PC-3 (cell line): ENCODE measurements at places on chromosomes 7 and 10. TPM values are rescaled to one million over a fixed set of nuclear protein-coding genes. Genes with fewer than 3 reads are reported as not detected.

GRCh38 chr7:110804501-110804900, 286.4 kb upstream of the LRRN3 start:
- H3K27ac ChIP-seq = no peak overlapping the region
- H3K36me3 ChIP-seq = no peaks in the 10 kb centered on the region
- no peaks in the 10 kb centered on the region for H3K4me1 ChIP-seq
- no peak for DNase-seq
- H3K4me3 ChIP-seq = no peak overlapping the region

DNA sequence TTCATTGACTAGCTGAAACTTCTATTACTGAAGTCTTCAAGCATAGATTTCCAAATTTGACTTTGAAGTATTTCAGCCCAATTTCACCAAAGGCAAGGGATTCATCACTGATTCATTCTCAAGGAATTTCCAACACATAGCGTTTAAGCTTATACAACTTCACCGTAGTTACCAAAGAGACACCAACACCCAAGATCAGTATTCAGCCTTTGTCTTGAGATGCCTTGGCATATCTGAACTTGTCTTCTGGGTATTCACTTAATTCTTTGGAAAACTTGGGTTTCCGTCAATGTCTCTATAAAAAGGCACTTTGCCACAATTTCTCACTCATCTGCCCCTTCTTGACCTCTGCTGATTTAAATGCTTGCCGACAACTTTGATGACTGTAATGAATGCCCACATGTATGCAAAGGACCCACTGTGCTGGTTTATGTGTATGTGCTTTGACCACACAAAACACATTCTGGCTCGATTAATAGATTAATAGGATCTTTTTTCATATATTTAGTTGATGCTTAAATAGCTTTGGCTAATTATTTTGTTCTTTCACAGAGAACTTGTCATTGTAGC, 49.6 kb downstream of the TES start:
- H3K27me3 ChIP-seq = no peaks in the 10 kb centered on the region
- H3K4me1 ChIP-seq = peaks cover 18% of the 10 kb centered on the region
- DNase-seq = peak; percentile 85
- H3K4me3 ChIP-seq = no peak overlapping the region
- peak overlapping the region; percentile 34 for H3K27ac ChIP-seq

DNA sequence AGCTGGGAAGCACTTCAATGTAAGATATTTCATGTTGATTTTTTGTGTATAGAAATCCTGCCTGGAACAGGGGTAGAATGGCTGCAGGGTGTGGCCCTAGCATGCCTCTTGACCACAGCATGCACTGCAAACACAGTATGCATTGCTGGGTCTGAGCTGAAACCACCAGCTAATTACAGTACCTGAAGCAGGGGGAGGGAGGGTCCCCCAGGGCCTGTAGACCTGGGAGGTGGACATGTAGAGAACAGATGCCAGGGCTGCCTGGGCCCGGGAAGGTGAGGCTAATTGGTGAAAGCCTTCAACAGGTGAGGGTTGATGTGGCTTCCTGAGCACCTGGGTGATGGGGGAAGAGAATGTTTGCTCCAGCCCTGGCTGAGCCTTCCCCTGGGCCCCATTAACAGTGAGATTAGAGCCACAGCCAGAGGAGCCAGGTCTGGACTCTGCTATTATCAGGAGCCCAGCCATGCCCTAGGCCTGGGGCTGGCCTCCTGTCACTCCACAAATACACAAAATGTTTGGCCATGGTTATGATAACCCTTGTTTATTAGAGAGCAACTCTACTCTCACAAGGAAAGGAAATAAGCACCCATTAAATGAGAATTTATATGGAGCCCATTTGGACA, 83.3 kb downstream of the PLXNA4 start:
- no peak for DNase-seq
- H3K4me1 ChIP-seq = peaks cover 3% of the 10 kb centered on the region; the same call in 1 of the 2 replicates
- no peak overlapping the region for H3K4me3 ChIP-seq
- H3K36me3 ChIP-seq = no peaks in the 10 kb centered on the region
- no peaks in the 10 kb centered on the region for H3K27me3 ChIP-seq

DNA sequence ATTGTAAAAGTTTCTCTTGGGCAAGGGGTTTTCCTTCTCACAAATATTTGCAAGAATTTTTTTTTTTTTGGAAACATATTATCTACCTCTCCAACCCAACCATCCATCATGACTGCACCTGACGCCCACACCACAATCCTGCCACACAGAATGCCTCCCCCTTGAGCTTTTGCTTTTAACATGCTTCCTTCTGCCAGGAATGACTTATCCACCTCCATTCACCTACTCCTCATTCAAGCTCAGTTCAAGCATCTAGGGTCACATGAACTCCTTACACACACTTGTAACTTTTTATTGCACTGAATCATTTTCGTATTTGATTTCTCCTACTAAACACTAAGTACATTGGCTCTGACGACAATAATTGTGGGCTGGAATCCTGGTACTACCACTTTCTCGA, 660.1 kb upstream of the AUTS2 start:
- H3K36me3 ChIP-seq = no peaks in the 10 kb centered on the region
- no peak overlapping the region for H3K27ac ChIP-seq
- no peaks in the 10 kb centered on the region for H3K27me3 ChIP-seq
- H3K4me3 ChIP-seq = no peak overlapping the region
- no peaks in the 10 kb centered on the region for H3K4me1 ChIP-seq
- DNase-seq = no peak

- no peak overlapping the region for H3K27ac ChIP-seq
- H3K4me3 ChIP-seq = no peak overlapping the region
- no peak for DNase-seq
- peaks cover 46% of the 10 kb centered on the region for H3K27me3 ChIP-seq
Measured at GRCh38 chr7:159143780-159144757, 598 bp downstream of the VIPR2 start.

DNA sequence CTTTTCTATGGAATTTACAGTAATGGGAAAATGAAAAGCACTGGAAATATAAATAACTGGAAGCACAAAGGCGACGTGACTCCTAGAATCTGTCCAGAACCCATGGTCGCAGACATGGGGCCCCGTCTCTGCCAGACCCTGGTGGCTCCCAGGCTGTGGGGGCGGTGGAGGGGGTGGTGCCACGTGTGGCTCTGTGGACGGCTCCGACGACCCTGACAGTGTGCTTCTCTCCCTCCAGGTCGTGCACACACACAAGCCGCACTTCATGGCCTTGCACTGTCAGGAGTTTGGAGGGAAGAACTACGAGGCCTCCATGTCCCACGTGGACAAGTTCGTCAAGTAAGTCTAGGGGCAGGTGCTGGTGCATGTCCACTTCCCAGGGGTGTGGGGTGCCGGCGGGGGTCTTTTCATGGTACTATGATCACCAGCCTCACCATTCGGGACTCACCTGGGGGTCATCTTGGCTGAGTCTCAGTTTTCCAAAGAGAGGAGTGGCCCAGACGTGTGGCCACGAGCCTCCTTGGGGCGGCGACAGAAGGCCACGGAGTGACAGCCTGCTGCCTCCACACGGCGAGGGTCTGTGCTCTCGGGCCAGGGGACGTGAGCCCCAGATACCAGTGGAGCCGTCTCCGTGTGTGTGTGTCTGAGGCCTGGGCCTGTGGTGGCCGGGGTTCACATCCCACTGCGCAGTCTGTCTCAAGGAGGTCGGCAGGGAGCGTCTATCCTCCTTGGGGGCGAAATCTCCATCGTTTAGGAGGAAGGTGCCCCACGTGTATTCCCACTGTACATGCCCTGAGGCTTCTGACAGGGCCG, 108.2 kb downstream of the INPP5A start:
- no peaks in the 10 kb centered on the region for H3K4me1 ChIP-seq
- no peak overlapping the region for H3K27ac ChIP-seq
- no peak overlapping the region for H3K4me3 ChIP-seq
- no peaks in the 10 kb centered on the region for H3K36me3 ChIP-seq

GRCh38 chr7:20647036-20647435, 31.6 kb downstream of the ABCB5 start:
- no peak overlapping the region for H3K27ac ChIP-seq
- no peaks in the 10 kb centered on the region for H3K4me1 ChIP-seq
- H3K36me3 ChIP-seq = no peaks in the 10 kb centered on the region
- no peak overlapping the region for H3K4me3 ChIP-seq

GRCh38 chr7:25527665-25528170, 299.4 kb upstream of the NPVF start:
- H3K4me1 ChIP-seq = no peaks in the 10 kb centered on the region
- DNase-seq = no peak
- H3K4me3 ChIP-seq = no peak overlapping the region

- no peak for DNase-seq
- no peak overlapping the region for H3K27ac ChIP-seq
- H3K36me3 ChIP-seq = no peaks in the 10 kb centered on the region; the same call in 1 of the 2 replicates
- H3K4me3 ChIP-seq = no peak overlapping the region
- H3K4me1 ChIP-seq = peaks cover 23% of the 10 kb centered on the region
Measured at GRCh38 chr7:27117887-27118491, 12.6 kb downstream of the HOXA4 start.

- H3K4me3 ChIP-seq = no peak overlapping the region
- H3K27me3 ChIP-seq = no peaks in the 10 kb centered on the region
- H3K27ac ChIP-seq = no peak overlapping the region
- peaks cover 61% of the 10 kb centered on the region for H3K36me3 ChIP-seq
Measured at GRCh38 chr7:55174856-55175255, 156.0 kb downstream of the EGFR start.

GRCh38 chr7:49597805-49598204, 175.6 kb upstream of the VWC2 start:
- peaks cover 3% of the 10 kb centered on the region; the same call in 1 of the 2 replicates for H3K27me3 ChIP-seq
- no peak overlapping the region for H3K4me3 ChIP-seq
- no peak for DNase-seq
- no peak overlapping the region for H3K27ac ChIP-seq
- no peaks in the 10 kb centered on the region for H3K36me3 ChIP-seq

- H3K36me3 ChIP-seq = no peaks in the 10 kb centered on the region
- H3K4me3 ChIP-seq = no peak overlapping the region
- H3K27me3 ChIP-seq = no peaks in the 10 kb centered on the region
- H3K27ac ChIP-seq = no peak overlapping the region
Measured at GRCh38 chr7:129503725-129504124, 1.4 kb downstream of the SMKR1 start.

DNA sequence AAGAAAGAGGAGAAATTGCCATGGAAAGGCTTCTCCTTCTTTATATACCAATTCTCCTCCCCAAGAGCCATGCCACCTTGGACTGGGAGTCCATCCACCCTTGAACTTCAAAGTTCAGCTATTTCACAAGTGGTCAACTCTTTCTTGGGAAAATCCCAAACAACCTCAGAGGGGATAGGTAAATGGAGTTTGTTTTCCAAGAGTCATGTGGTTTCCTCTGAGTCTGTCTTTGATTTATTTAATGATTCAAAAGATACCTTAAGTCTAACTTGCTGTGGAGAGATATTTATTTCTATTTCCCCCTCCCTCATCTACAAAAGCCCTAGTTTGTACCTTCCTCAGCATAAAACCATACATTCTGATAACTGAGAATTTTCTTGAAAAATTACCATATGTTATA, 758.6 kb upstream of the IGFBP3 start:
- no peak overlapping the region for H3K4me3 ChIP-seq
- H3K36me3 ChIP-seq = no peaks in the 10 kb centered on the region
- no peaks in the 10 kb centered on the region for H3K27me3 ChIP-seq
- H3K27ac ChIP-seq = no peak overlapping the region

- H3K36me3 ChIP-seq = no peaks in the 10 kb centered on the region
- H3K27ac ChIP-seq = no peak overlapping the region
- H3K4me1 ChIP-seq = no peaks in the 10 kb centered on the region
- no peaks in the 10 kb centered on the region for H3K27me3 ChIP-seq
- no peak overlapping the region for H3K4me3 ChIP-seq
Measured at GRCh38 chr7:146701166-146701565, 584.6 kb downstream of the CNTNAP2 start.

- no peaks in the 10 kb centered on the region for H3K27me3 ChIP-seq
- peaks cover 2% of the 10 kb centered on the region; the same call in 1 of the 2 replicates for H3K4me1 ChIP-seq
- no peaks in the 10 kb centered on the region for H3K36me3 ChIP-seq
Measured at GRCh38 chr7:95330204-95330960, 6.0 kb upstream of the PON1 start.

DNA sequence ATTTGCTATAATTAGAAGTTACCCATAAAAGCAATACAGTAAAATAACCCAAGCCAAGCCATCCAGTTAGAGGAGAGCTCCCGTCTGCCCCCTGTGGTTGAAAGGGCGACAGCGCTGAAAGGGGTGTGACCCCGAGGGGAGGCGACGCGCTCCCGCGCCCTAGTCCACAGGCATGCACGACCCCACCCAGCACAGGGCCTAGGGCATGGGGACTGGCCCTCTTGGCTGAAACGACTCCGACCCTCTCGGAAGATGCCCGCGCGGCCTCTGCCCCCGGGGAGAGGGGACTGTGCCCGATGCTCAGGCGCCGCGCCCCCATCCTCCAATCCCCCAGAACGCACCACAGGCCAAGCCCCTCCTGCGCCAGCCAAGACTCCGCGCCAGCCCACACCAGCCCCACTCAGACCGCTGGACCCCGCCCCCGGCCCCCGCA, 64.0 kb downstream of the CSGALNACT2 start:
- H3K36me3 ChIP-seq = no peaks in the 10 kb centered on the region
- H3K4me3 ChIP-seq = no peak overlapping the region
- no peaks in the 10 kb centered on the region for H3K27me3 ChIP-seq
- no peak for DNase-seq
- no peaks in the 10 kb centered on the region for H3K4me1 ChIP-seq

DNA sequence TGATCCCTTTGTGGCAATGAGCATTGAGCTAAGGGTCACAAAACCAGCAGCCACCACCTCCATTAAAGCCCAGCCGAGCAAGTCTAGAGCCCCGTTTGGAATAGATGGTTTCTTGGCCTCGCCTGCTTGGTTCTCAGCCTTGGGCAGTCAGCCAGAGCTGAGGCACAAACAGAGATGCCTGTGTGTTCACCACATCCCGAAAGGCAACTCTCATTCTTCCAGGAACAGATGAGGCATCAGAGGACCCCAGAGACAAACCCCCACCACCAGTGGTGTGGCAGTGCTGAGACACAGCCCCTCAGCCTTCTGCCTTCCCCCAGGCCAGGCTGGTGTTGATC, 203.3 kb upstream of the ZMIZ1 start:
- no peak for DNase-seq
- H3K27ac ChIP-seq = no peak overlapping the region
- H3K27me3 ChIP-seq = no peaks in the 10 kb centered on the region

DNA sequence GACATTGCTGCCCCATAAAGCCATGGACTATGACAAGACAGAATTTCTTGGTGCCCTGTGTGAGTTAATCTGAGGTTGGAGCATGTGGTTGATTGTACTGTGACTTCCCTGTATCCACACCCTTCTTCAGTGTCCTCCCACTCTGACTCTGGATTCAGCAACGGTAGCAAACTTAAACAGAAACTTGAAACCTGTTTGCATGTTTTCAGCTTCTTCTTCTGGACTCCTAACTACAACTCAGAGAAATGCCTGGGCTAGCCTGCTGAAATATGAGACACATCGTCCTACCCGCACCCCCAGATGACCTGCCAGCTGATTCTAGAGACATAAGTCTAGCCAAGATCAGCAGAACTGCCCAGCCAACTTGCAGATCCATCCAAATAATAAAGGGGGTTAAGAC, 78.4 kb downstream of the IPMK start:
- H3K36me3 ChIP-seq = no peaks in the 10 kb centered on the region
- H3K27me3 ChIP-seq = no peaks in the 10 kb centered on the region
- H3K4me1 ChIP-seq = peaks cover 9% of the 10 kb centered on the region
- H3K27ac ChIP-seq = no peak overlapping the region
- peak; percentile 56 for DNase-seq

- no peak for DNase-seq
- H3K4me3 ChIP-seq = no peak overlapping the region
Measured at GRCh38 chr7:158047391-158048059, 540.1 kb downstream of the PTPRN2 start.

LEP gene
- total RNA-seq = not detected in 2 replicates

PNLIPRP2 gene
- total RNA-seq = not detected in 2 replicates

CH25H gene
- not detected in 2 replicates for total RNA-seq

RNF148 gene
- 0.52 and 2.0 TPM in 2 replicates for total RNA-seq

DLG5 gene
- 118 and 158 TPM in 2 replicates for total RNA-seq

C7orf57 gene
- 0.15 TPM in 1 of 2 replicates, not detected in the other for total RNA-seq

ACTL6B gene
- not detected in 2 replicates for total RNA-seq

CYP51A1 gene
- 52.3 and 58.3 TPM in 2 replicates for total RNA-seq
